Tibial nerve (tissue), 4 donors: ENCODE measurements at places on chromosomes 4 and X. TPM values are rescaled to one million over a fixed set of nuclear protein-coding genes. Genes with fewer than 3 reads are reported as not detected.

DNA sequence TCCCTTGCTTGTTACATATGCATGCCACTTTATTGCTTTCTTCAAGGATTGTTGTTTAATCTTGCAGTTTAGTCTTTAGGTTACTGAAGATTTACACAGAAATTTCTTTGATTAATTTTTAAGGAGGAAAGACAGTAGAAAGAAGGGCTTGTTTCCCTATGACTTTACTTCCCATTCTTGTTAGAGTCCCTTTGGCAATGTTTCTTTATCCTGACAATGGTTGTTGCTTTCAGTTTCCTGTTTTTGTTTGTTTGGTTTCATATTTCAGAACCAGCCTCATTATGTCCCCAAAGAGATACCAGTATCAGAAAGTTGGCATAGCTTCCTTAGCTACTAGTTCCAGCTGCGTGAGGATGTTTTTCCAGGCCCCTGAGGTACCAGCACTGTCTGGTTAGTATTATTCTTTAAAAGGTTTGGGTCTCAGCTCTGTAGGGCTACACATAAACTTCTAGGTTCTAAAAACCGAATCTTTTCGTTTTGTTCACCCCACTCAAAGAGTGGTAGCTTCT lies 61.3 kb upstream of the UNC5C start:
- H3K4me3 ChIP-seq: no peak overlapping the region
- no peaks in the 10 kb centered on the region for H3K27me3 ChIP-seq
- DNase-seq: no peak
- H3K36me3 ChIP-seq: no peaks in the 10 kb centered on the region
- no peak overlapping the region for H3K27ac ChIP-seq

Gene SMIM10L2A
- 0.78 TPM for total RNA-seq

DNA sequence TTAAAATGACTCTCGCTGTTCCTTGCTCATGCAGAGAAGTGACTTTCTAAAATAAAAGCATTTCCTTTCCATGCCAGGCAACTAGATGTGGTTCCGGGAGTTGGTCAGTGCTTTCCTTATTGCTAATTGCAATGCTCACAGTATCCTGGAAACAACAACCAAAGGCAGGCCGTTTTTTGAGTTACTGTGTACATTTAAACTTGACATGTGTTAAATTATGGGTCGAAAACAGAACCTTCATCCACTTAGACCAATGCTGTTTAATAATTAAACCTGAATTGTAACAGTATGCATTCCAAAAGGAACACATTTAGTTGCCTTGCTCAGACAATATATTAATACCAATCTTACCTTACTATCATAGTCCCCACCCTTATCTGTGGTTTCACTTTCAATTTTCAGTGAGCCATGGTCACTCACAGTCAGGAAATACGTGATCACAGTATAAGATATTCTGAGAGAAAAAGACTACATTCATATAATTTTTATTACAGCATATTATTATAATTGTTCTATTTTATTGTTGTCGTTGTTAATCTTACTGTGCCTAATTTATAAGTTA lies 102.6 kb downstream of the HS6ST2 start:
- H3K4me1 ChIP-seq: no peaks in the 10 kb centered on the region
- no peaks in the 10 kb centered on the region for H3K36me3 ChIP-seq
- H3K27me3 ChIP-seq: no peaks in the 10 kb centered on the region
- H3K27ac ChIP-seq: no peak overlapping the region

DNA sequence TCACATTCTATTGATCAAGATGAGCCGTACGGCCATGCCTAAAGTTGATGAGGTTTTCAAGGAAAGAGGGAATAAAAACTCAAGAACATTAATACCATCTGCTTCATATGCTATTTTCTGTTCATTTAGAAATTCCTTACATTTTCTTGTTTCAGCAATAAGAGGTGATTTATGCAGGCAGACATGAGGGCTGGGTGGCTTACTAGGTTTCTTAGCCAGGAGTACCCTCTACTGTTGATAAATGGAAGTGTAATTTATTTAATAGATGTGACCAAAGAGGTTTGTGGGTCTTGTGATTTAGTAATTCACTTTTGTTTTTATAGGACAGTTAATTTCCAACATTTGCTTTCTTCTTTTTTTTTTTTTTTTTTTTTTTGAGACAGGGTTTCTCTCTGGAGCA lies 6.4 kb upstream of the SMIM9 start:
- DNase-seq: no peak
- no peaks in the 10 kb centered on the region for H3K36me3 ChIP-seq
- no peaks in the 10 kb centered on the region for H3K27me3 ChIP-seq
- no peak overlapping the region for H3K27ac ChIP-seq
- H3K4me3 ChIP-seq: no peak overlapping the region

Gene CYLC1
- not detected for total RNA-seq

DNA sequence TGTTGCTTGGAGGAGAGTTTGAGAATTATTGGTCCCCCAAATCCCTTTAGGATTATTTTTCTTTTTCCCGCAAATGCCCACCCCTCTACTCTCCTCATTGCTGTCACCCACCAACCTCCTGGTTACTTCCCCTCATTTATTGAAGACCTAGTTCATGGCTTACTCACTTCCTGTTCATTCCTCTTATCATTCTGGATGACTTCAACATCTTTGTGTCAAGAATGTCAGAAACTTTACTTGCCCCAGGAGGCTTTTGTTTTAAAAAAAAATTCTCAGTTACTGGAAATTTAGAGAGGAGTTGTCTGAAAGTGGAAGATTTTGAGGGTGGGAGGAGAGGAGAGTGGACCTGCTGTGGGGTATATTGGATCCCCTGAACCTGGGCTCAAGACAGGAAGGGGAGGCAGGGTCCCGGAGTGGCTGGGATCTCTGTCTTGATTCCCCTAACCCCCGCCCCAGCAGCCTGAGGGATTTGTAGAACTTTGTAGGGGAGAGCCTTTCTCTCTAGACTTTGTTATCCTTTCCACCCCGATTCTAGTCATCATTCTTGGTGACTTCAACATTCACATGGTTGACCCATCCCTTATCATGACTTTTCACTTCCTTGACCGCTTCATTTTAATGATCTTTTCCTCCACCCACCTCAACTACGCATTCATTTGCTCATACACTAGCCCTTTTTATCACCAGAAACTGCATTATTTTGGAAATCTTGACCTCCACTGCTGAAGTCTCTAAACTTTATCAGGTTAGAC lies 69.9 kb upstream of the ESX1 start:
- no peak overlapping the region for H3K4me3 ChIP-seq
- no peaks in the 10 kb centered on the region for H3K27me3 ChIP-seq
- no peaks in the 10 kb centered on the region for H3K36me3 ChIP-seq
- no peaks in the 10 kb centered on the region for H3K4me1 ChIP-seq
- H3K27ac ChIP-seq: no peak overlapping the region

DNA sequence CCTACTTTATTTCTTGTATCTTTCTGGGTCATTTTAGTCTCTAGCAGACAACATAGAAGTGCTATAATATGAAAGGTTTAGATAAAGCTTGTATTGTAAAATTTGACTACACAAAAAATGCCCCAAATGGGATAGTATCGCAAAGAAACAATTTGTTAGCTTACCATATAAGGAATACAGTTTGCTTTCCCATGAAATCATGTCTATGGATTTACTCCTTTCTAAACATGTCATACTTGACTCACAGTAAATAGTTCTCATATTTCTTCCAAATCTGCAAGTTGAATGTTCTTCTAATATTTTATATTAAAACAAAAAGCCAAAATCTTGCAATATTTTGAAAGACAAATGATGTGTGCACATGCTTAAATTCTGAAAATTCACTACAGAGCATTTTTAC lies 103.9 kb downstream of the PPA2 start:
- no peaks in the 10 kb centered on the region for H3K4me1 ChIP-seq
- H3K4me3 ChIP-seq: no peak overlapping the region

Gene MAGEA2
- total RNA-seq: not detected

GRCh38 chr4:139762720-139763119 lies 97.1 kb downstream of the MGST2 start:
- H3K4me3 ChIP-seq: no peak overlapping the region
- H3K27me3 ChIP-seq: no peaks in the 10 kb centered on the region
- no peaks in the 10 kb centered on the region for H3K4me1 ChIP-seq

Gene PABPC1L2B
- not detected for total RNA-seq

Gene FAM47E
- 4.6 TPM for total RNA-seq

- H3K27me3 ChIP-seq: no peaks in the 10 kb centered on the region
- H3K4me1 ChIP-seq: peaks cover 8% of the 10 kb centered on the region
- H3K27ac ChIP-seq: no peak overlapping the region
- no peak for DNase-seq
Observed at GRCh38 chr4:127352220-127353113, 280.3 kb upstream of the INTU start.

Gene GAGE2A
- not detected for total RNA-seq

DNA sequence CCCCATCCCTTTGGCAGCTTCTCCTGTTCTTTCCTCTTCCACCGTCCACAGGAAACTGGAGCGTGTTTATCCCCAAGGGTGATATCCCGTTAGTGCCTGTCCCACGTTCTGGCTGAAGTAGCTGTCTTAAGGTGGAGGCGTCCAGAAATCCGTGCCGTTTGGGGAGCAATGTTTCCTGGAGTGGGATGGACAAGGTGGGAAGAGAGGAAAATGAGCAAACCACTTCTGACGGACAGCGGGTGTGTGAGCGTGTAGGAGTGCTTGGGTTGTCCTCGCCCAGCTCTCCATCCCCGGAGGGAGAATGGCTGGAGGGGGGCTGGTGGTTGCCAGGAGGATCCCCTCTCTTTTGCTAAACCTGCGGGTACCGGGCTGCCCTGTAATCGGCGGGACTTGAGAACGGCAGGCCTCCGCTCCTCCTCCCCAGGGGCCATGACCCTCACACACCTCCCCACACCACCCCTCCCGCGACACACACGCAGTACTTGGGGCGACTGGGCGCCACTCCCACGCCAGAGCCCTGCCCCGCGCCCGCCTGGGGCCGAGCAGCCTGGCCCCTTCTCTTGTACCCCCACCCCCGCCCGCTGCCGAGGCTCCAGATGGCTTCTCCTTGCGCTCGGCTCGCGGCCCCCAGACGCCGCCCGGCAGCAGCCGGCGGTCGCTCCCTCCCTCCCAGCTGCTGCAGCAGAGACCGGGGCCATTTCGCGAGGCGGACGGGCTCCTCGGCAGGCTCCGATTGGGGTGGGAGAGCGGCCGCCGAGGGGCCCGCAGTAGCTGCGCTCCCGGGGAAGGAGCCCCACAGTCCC lies 13.9 kb upstream of the PRDM8 start:
- H3K4me1 ChIP-seq: no peaks in the 10 kb centered on the region
- DNase-seq: no peak
- H3K27ac ChIP-seq: peak overlapping the region; percentile 28
- no peaks in the 10 kb centered on the region for H3K27me3 ChIP-seq
- no peaks in the 10 kb centered on the region for H3K36me3 ChIP-seq
- peak overlapping the region; percentile 68 for H3K4me3 ChIP-seq
